ENCODE measurements at places on chromosomes 1 and 21.

DNA sequence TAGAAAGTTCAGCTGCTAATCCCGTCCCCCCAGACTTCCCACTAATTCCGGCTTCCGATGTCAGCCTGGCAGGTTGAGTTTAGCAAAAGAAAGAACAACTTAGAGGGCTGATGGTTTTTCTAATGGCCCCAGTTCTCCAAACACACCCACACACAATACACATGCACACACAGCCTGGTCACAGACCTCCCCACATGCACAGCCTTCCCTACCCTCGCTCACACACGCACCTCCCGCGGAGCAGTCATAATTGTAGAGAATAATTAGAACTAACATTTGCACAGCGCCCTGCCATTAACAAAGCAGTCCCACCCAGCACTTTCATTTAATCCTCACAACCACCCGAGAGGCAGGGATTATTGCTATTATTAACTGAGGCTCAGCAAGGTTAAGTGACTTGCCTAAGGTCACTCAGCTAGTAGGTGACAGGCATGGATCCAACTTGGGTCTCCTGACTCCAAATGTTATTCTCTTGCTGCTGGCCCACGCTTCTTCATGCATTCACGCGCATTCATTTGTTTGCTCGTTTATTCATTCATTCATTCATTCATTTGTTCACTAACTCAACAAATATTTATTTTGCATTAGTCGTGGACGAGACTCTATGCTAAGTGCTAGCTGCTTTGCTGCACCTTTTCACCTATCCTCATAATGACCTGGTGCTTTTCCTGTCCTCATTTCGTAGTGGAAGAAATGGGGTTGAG lies 274.9 kb downstream of the FOXD2 start:
- DNase-seq, result no peak

DNA sequence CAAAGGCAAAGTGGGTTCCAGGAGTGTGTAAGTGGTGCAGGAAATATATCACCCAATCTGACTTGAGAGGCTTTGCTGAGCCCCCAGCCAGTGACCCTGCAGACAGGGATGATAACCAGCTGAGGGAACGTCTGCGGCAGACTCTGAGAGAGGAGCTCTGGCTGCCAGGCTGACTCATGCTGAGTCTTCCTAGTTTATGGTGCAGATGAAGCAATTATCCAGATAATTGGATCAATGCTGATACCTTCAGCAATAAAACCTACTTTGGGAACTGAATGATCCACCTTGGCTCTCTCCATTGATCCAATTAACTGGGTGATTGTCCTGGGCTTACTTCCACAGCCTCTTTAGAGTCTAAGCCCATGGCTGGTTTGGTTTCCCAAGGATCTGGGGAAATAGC lies 7.3 kb downstream of the C8B start:
- DNase-seq, result no peak

DNA sequence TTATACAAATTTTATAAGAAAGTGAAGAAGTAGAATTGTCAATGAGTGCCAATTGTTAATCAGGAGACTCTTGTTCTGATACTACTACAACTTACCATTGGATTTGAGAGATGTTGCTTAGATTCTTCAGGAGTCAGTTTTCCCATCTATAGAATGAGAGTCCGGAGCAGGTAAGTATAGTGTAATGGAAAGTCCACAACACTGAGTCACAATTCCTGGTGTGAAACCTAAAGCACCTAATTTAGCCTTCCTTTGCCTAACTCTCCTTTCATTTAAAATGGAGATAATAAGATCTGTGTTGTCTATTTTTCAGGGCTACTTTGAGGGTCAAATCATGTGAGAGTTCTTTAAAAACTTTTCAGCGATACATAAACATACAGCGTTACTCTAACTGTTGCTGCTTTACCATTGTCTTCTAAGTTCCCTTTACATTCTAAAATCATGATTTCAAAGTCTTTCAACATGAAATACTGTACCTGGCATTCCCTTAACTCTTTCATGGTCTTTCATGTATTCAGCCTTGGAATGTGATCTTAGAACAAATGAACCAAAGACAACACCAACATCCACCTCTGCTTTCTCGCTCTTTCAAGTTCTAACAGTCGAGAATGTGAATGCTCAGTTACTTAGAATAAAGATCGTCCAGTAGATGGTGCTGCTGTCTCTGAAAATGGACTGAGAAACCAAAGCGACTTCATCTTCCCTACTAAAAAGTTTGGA lies 90.9 kb downstream of the SLC30A10 start:
- no peak for DNase-seq

GRCh38 chr1:99764909-99765308 lies 1.5 kb downstream of the FRRS1 start:
- no peak for DNase-seq

DNA sequence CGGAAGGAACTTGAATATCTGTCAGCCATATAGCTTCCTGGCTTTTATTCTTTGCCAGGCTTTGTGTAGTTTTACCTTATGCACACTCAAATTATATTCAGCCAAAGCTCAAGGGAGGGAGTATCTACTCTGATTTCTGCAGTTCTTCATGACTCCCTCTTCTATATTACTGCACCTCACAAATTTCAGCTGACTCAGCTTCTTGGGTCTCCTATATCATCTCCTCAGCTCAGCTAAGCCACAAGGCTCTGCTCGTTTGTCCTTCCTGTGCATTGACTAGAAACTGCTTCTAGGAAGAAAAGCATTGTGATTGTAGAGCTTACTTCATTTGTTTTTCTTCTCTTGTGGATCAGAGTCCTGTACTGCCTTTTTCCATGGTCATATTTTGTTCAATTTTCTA lies 37.4 kb downstream of the BTBD8 start:
- DNase-seq, result no peak

- no peak for DNase-seq
Observed at GRCh38 chr1:54110996-54111395, 41.8 kb downstream of the CDCP2 start.

GRCh38 chr21:24896735-24897124 lies 710.6 kb downstream of the MRPL39 start:
- no peak for DNase-seq

GRCh38 chr1:8113262-8114220 lies 87.4 kb upstream of the ERRFI1 start:
- no peak for DNase-seq

DNA sequence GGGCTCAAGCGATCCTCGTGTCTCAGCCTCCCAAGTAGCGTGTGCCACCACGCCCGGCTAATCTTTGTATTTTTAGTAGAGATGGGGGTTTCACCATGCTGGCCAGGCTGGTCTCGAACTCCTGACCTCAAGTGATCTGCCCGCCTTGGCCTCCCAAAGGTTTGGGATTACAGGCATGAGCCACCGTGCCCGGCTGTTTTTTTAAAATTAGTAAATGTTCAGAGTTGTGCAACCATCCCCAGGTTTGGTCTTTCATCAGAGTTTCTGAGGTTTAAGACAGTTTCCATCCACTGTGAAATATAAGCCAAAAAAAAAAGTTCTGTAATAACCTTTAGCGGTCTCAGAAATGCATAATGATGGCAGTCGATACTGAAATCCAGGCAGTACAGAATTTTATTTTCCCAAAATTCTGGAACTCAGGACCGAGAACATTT lies 550 bp upstream of the SYT11 start:
- DNase-seq, result no peak

DNA sequence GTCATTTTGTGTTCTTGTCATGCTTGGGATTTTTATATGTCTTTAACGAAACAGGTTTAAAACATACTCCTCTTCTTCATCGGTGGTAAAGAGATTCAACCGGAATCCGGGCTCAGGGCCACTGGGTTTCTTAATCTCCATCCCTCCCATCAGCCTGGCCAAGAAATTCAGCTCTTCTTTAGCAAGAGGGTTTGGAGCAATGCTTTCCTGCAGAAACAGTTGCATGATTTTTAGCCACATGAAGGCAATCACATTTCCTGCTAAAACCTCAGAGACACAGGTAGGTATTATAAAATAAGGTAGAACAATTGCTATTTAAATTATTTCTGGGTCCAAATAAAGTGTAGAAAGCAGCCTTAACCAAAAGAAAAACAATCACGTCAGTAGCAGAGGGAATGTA lies 22.7 kb upstream of the LSM10 start:
- DNase-seq, result no peak

DNA sequence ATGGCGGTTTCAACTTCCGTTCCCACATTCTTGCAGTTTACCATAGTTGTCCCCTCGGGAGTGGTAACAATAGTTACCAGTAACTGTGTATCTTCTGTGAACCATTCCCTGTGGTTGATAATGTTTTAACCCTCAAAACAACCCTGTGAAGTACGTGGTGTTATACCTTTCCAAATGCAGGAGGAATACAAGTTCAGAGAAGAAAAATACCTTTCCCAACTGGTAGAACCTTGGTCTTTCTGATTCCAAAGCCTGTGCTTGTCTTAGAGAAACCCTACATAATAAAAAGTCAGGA lies 789 bp downstream of the BTF3L4 start:
- no peak for DNase-seq

- no peak for DNase-seq
Observed at GRCh38 chr1:21072721-21073120, 104.0 kb downstream of the EIF4G3 start.

- DNase-seq, result no peak
Observed at GRCh38 chr1:161511018-161511755, 5.9 kb downstream of the FCGR2A start.

- DNase-seq, result no peak
Observed at GRCh38 chr1:223393275-223394214, at the start of gene CCDC185. Gene CCDC185 (plus strand): TSS chr1:223393415. CDS start chr1:223393476, 61 bp downstream.

DNA sequence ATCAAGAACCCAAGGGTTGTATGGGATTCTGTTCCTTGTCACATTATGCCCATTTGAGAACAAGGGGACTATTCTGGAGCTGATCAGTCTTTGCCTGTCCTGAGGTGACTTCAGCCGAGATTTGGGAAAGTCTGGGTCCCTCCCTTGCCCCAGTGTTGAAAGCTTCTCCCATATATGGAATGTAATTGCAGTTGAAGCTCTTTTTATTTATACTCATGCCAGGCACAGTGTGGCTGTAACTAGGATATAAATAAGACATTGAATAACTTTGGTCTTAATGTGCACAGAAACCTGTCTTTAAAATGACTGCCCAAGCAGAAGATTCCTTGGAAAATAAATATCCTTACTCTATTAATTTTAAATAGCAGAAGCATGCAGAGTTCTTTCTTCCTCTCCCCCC lies 15.2 kb downstream of the AKNAD1 start:
- DNase-seq, result no peak

GRCh38 chr1:110634455-110635311 lies 28.5 kb upstream of the KCNA2 start:
- DNase-seq, result peak; percentile 51

GRCh38 chr1:236748268-236748870 lies 46.7 kb upstream of the MTR start:
- DNase-seq, result no peak

DNA sequence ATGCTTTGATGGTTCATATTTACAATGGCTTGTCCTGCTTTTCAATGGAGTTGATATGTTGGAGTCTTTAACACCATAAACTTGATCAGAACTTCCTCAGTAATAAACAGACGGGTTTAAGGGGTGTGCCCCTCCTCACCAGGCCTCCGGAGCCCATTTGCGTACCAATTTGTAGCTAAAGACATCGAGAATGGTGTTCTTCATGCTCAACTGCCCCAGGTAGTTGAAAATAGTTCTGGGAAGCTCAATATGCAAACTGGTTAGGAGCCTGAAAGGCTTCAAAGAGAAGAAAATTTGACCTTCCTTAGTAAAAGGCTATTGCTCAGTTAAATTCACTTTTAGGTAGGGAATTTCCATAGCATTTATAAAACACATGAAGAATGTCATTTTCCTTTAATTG lies 68.1 kb upstream of the RRP15 start:
- no peak for DNase-seq

GRCh38 chr1:225754940-225755641 lies 22.5 kb upstream of the SRP9 start:
- DNase-seq, result no peak

GRCh38 chr1:83103341-83103740 lies 895.6 kb downstream of the TTLL7 start:
- no peak for DNase-seq

DNA sequence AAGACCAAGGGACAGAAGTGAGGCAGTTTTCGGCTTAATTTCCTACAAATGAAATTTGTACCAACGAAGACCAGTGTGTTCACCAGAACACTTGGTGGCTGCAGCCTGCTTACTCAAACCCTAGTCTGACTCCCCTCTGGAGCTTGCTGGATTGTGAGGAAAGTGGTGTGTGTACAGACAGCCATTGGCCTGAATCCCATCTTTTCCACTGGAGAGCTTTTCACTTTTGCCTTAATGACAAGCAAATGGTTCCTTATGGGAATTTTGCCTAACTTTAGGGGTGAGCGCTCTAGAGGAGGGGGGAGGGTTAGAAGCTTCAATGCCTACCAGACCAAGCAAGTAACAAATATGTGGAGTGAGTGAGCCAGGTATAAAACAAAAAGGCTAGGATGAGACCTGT lies 17.3 kb downstream of the METTL13 start:
- DNase-seq, result no peak

- DNase-seq, result no peak
Observed at GRCh38 chr1:231817801-231818200, 191.2 kb downstream of the DISC1 start.

DNA sequence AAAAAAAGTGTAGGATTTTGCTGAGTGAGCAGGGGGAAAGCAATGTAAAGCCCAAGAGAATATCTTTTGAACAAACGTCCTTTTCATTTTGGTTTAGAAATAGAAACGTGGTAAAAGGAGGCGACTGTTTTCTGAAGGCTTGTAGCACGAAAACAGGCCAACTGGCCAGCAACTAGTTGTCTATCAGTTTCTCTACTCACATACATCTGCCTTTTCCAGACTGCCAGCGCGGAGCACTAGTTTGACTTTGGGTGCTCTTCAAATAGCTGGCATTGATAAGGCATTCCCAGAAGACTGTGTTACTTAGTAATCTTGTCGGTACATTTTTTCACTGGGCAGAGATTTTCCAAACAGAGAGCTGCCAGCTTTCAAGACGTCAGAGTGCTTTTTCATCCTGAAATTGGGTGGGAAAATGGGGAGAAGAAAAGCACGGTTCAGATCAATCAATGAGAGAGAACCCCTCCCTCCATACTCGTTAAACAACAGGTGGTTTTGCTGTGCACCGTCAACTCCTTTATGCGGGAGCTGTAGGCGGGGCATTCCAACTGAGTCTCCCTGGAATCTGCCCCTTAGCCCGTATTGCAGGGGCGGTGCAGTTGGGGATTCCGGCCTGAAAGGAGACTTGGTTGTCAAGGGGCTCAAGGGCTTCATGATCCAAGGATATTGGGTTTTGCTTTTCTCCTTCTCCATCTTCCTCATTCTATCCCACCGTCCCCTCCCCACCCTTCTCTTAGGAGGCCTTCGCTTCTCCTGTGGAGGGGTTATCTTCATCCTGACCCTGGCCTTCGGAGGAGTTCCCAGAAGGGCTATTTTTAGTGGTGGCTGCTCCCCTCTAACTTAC lies 884 bp upstream of the LRRC8C start:
- DNase-seq, result no peak

DNA sequence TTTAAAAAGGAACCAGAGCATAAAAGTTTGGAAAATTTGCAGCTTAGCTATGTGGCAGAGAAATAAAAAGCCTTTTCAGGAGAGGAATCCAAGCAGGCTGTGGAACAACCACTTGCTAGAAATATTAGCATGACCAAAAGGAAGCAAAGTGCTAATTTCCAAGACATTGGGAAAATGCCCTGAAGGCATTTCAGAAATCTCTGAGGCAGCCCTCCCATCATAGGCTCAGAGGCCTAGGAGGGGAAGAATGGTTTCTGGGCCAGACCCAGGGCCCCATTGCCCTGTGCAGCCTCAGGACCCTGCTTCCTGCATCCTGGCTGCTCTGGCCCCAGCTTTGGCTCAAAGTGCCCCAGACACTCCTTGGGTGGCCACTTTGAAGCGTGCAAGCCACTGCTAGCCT lies 56.8 kb downstream of the TENT5C start:
- DNase-seq, result no peak

- DNase-seq, result no peak
Observed at GRCh38 chr1:202343652-202344349, 2.1 kb upstream of the UBE2T start.

GRCh38 chr1:244664353-244664752 lies 11.4 kb downstream of the DESI2 start:
- DNase-seq, result no peak
